ENCODE measurements at places on chromosomes 13 and 19.

GRCh38 chr13:98442391-98443230 lies 134.3 kb downstream of the STK24 start:
- no peak for DNase-seq

GRCh38 chr13:110646442-110647364 lies 31.4 kb downstream of the NAXD start:
- DNase-seq: no peak

GRCh38 chr13:97279913-97280312 lies 57.8 kb downstream of the MBNL2 start:
- no peak for DNase-seq

DNA sequence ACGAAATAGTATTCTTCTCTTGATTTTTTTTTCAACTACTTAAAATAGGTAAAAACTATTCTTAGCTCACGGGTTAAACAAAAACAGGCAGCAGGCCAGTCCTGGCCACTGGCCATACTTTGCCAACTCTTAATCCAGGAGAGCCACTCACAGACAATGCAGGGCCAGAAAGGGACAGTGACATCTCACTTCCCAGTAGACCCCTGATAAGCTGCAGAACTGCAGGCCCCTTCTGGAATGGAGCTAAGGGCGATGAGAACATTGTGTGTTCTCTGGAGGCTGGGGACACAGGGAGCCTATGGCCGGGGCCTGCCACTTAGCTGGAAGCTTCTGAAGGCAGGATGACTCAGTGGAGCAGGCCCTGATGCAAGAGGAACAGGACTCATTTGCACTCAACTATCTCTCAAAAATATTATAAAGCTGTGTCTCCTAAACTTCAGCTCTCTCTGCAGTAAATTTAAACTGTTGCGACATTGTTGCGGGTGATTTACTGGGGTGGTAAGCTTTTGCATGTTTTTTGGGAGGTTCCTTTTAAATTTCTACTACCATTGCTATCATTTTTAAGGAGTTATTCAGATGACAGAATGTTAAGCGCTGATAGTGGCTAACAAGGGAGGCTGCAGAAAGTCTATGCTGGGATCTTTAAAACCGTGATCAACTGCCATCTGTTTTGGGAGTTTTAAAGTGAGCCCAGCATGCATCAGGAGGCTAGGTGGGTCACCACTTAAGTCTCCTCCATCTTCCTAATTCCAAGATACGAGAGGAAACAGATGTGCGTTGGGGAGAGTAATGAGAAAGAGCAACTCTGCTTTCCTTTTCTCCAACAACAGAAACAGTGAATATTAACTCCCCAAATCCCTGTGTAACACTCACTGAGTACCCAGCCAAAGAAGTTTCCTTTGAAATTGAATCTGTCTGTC lies 33.2 kb upstream of the KATNAL1 start:
- DNase-seq: peak; percentile 23

DNA sequence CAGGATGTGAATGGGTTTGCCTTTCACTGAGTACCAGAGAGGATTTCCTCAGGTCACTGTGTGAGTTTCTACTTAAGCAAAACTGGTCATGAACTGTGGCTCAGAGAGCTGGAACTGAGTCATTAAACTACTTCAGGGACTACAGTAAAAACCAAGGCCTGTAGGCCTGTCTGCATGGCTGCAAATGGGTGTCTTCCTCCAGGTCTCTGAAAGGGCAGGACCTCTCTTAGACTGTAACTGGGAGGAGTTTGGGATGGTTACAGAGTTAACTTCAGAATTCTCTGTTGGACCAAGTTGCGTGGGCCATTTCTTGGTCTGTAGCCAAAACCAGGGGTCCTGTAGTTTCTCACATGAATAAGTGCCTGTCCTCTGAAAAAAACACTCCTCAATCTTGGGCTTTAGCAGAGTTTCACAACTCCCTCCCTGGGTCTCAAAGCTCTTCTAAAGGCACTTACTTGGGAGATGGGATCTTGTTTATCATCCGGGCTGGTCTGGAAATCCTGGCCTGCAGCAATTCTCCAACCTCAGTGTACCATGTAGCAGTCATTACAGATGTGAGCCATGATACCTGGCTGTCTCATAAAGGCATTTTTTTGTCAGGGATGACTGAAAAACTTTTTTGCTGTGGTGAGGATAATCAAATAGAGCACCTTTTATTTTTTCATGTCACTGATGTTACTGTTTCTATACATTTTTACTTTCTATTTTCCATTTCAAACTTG lies 19.7 kb downstream of the ZNF714 start:
- no peak for DNase-seq

DNA sequence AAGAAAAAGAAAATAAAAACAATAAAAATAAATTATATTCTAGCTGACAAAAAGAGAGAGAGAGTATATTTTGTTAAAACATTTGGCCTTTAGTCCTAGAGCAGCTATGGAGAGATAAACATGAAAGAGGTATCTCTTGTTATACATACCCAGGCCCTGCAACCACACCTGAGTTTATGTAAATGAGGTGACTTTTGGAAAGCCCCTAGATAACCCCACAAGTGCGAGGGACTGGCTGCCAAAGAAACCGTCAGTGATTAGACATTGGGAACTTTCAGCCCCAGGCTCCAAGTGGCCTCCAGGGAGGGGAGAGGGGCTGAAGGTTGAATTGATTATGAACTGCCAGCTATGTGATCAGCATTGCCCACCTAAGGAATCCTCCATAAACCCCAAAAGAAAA lies 2.1 kb upstream of the NLRP7 start:
- DNase-seq: no peak

DNA sequence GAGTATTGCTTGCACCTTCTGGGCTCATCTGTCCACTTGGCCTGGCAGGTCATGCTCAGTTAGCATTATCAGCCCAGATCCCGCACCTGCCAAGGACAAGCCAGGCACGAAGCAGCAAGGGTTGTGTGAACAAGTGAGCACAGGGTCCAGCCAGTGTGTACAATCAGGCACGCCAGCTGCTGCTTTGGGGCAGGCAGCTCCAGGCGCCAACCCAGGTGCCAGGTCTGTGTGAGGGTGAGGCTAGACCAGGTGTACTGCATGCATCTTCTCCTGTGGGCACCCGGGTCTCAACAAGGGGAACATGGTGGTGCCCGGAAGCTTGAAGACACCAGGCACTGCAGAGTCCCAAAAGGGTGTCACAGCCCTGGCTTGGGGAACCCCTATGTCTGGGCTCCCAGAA lies 1446.8 kb downstream of the PCDH9 start:
- DNase-seq: no peak

- no peak for DNase-seq
These were observed 101.8 kb upstream of the MBNL2 start for GRCh38 chr13:97120346-97120745.

DNA sequence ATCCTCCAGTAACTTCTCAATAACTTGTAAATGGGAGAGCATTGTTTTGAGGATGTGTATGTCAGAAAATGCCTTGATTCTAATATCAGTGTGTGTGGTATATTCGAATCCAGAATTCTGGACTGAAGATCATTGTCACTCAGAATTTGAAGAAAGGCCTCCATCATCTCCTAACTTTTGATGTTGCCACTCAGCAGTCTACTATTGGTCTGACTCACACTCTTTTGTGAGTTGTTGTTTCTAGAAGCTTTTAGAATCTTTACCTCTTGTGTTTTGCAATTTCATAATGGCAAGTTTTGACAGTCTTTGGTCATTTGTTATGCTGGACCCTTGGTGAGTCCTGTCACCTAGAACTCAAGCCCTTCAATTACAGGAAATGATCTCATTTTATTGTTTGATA lies 77.0 kb downstream of the RUBCNL start:
- no peak for DNase-seq

GRCh38 chr19:57675881-57676280 lies 5.9 kb upstream of the ZNF551 start:
- no peak for DNase-seq

DNA sequence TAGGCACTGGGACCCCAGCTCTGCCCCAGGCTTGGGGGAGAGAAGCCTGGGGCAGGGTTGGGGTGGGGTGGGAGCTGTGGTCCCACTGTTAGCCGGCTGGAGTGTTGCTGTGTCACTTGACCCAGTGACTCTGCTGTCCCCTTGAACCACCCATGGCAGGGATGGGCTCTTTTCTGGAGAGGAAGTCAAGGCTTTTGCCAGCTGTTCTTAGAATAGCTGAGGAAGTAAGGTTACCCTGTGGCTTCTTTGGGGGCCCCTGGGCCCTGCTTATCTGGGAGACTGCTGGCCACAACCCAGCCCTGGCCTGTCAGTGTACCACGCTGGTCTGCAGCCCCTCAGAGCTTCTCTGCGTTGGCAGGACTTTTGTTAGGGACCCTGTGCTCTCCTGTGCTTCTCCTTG lies 9.1 kb downstream of the PNPLA6 start:
- no peak for DNase-seq

GRCh38 chr13:102903659-102904407 lies 58.0 kb downstream of the ERCC5 start:
- no peak for DNase-seq

DNA sequence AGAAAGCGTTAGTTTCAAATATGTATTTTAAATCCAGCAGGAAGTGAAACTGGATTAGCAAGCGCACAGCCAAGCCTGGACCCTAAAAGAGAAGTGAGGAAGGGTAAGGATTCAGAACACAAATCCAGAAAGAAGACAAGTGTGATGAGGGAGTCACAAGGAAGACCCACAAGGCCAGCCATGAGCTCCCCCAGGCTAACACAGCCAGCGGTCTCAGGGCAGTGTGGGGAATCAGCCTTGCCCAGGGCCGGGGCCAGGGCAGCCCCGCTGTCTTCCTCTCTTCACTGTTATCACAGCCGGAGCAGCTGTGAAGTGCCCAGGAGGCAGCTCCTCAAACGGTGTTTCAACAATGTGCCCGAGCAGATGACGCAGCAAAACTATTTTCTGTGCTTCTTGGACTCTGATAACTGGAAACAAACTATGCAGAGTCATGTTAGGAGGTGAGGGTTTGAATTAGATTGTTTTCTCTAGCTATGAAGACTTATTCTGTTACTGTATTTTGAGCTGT lies 12.2 kb upstream of the CDC16 start:
- no peak for DNase-seq

- peak; percentile 89 for DNase-seq
These were observed 301.7 kb downstream of the NDFIP2 start for GRCh38 chr13:79782541-79783205.

DNA sequence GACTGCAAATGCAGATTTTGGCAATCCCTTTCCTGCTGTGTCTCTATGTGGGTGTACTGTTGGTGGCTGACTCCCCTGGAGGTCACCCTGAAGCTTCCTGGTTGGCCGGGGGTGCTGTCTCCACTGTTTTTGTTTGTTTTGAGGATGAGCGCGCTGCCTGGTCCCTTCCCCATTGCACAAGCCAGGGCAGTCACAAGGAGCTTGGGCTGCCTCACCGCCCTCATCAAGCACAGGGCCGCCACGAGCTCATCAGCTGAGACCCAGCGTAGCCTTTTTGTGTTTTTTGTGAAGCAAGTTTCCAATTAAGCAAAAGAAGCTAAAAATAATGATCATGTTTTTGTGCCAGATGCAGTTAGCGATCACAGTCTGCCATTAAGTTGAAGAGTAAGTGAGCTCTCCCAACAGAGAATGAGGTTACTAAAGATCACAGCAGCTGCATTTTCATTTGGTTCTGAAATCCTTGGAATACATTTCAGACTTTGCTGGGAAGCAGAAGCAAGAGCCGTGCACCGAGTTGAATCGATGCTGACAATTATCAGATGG lies 57.8 kb downstream of the GGACT start:
- DNase-seq: no peak

DNA sequence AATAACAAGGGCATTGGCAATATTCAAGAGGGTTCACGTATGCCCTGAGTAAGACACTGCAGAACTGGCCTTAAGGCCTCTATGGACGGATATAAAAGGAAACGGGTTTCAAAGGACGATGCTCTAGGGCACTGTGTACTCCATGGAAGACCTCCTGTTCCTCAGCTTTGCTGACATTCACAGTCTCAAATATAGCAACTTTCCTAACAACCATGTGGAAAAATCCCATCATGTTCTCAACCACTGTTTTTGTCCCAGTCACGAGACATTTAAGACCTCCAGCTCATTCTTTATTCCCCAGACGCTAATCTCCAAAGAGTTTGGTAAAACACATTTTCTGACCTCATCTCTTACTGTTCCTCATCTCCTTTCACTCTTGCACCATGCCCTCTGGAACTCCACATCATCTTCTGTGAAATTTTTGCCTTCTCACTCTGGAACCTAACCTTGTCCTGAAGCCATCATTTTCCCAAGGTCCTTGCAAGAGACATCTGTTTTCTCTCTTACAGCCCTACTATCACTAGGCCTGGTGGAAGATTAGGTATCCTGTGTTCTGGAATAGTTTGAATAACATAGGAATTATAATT lies 37.6 kb downstream of the SPRY2 start:
- DNase-seq: no peak

GRCh38 chr19:43316591-43317319 lies 36.7 kb upstream of the CD177 start:
- peak; percentile 66 for DNase-seq

DNA sequence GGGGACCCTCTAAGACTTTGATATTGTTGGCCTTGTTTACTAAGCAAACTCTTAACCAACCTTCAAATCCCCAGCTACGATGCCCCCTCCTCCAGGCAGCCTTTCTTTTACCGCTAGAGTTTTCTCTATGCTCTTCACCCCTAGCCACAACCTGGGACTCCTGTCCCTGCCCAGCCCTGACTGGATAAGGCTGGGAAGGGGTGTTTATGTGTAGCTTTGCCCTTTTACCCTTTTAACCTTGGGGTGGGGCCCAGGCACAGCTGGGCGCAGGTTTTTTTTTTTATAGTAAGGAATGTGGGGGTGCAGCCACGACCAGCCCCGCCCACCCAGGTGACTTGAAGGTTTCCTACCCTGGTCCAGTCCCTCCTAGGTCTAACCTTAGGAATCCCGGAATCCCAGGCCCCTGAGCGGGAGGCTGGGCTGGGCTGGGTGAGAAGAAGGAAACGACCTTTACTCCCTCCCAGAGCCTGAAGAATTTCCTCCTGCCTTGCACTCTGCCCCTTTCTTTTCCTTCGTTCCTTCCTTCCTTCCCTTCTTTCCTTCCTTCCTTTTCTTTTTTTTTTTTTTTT lies 12.2 kb downstream of the TJP3 start:
- DNase-seq: peak; percentile 74

DNA sequence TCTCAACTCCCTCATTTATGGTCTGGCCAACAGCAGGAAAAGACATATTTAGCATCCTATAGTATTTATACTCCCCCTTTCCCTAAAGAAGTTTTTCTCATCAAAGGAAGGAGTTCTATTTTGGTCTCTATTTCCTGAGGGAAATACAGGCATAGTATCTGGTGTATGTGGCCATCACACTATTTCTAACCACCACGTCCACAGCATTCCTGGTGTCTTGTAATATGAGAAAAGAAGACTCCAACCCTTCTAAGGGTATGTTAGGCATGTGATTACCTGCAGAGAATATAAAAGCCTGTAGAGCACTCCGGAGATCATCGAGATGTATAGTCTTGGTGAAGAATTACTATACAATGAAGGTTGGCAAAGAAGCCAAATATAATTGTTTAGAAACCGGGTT lies 137.4 kb downstream of the VWA8 start:
- no peak for DNase-seq

- DNase-seq: no peak
These were observed 6.3 kb downstream of the REX1BD start for GRCh38 chr19:18594824-18595373.
